ENCODE measurements at places on chromosomes 1 and 21.

- DNase-seq, result no peak
Measured at GRCh38 chr1:1966071-1966740, 37.4 kb downstream of the CFAP74 start.

DNA sequence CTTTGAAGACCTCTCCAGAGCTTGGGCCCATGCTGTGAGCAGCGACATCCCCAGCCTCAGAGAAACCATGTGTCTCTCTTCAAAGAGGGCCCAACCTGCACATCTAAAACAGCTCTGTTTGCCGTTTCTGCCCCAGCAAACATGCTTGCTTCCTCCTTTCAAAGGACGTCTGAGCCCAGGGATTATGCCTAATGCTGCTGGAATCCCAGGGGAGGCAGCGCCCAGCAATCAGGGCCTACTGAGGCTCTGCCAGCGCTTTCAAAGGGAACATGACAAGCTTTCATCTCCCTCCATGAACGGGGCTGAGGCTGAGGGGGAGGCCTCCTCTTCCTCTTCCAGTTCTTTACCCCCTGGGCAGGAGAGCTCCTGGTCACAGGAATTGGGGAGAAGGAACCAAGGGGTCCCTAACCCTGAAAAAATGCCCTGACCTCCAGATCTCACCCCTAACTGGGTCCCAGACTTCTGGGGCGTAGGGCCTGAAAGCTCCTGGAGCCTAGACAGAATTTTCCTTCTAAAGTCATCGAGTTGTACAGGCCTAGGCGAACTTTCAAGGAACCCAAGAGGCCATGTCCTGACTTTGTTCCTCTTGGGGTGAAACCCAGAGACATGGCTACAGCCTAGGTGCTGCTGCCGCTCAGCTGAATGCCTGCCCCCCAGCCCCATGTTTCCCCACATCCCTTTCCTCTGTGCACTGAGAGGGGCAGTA, 13.4 kb upstream of the ASCL5 start:
- no peak for DNase-seq

DNA sequence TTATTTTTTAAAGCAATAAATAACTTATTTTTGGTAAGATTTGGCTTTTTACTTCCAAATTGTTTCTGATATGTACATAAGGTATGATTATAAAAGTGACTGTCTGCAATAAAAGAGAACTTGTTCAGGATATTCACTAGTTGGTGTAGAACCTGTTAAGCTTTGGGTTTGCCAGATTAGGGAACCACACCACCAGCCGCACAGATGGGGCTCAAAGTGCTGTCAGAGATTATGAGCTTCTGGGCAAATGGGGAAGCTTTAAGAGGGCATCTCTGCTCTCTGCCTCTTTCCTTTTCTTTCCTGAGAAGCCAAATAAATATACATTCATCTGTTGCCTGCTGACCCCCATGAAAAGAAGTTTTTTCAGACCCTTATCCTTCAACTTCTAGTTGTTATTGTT, 25.4 kb downstream of the IVNS1ABP start:
- DNase-seq, result no peak

- DNase-seq, result no peak
Measured at GRCh38 chr1:16146279-16147155, 9.4 kb downstream of the EPHA2 start.

DNA sequence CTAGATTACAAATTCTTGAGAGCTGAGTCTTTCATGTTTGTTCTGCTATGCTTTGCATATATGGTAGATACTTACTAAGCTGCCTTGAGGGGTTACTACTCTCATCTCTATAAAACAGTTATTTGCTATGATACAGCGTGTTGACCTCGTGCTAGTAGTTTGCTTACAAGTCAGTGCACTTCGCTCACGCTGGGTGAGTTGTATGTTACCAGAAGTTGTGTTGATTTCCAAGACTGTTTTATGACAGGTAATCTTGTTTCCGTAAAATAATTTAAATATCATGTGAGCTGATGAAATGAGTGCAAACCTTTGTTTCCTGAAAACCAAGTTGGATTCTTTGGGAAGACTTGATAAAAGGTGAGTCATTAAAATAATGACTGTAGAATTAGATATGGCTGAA, 7.3 kb downstream of the MRPS6 start:
- DNase-seq, result no peak

GRCh38 chr1:226766565-226766964, 27.5 kb upstream of the ITPKB start:
- no peak for DNase-seq

GRCh38 chr1:38392861-38393260, 346.3 kb upstream of the POU3F1 start:
- no peak for DNase-seq

GRCh38 chr1:202154766-202155477, 5.5 kb downstream of the PTPN7 start:
- peak; percentile 61 for DNase-seq

DNA sequence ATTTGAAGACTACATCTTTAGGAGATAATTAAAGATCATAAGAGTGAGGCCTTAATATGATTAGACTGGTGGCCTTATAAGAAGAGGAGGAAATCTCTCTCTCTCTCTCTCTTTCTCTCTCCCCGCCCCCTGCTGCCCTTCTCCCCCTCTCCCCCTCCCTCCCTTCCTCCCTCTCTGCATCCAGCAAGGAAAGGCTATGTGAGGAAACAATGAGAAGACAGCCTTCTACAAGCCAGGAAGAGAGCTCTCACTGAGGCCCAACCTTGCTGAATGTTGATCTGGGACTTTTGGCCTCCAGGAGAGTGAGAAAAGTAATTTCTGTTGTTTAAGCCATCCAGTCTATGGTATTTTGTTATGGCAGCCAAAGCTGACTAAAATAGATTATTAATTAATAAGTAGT, 21.6 kb downstream of the FOXD3 start:
- DNase-seq, result no peak

DNA sequence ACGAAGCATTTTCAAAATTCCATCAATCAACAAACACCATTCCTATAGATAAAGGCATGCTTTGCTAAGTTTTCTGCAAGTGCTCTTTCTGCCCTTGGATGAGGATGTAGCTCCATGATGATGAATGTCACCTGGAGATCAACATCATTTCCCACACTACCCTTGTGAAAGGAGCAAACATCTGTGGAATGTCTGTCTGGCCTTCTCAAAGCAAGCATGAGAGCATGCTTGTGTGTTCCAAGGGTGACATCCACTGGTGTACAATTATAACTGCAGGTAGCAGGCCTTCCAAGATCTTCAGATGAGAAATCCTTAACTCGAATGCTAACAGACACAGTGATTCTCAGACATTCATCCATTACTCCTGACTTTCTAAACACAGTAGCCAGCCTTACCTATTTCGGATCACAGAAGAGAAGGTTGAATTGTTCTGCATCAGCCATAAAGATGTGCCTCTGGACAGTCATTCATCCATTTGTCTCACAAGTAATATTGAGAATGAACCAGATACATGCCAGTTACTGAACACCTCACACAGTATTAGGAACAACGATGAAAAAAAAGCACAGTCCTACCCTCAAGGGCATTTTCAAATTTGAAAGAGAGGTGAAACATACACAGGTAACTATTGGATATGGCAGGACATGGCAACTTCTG, 162.4 kb downstream of the TPR start:
- peak; percentile 19 for DNase-seq

DNA sequence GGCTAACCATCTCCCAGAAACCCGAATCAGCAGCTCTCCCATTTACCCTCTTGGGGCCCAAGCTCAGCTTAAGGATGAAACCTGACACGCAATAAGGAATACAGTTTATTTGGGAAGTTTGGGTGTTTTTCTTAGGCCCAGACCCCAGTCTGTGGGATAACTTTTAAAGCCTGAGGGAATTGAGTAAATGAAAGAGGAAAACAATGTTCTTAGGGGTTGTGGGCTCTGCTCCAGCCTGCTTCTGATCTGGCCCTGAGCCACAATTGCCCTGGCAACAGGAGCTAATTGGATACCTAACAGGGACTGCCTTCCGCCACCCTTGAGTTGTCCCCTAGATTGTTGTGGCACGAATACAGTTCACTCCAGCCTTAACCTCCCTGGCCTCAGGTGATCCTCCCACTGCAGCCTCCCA, 20.1 kb downstream of the DYRK3 start:
- DNase-seq, result no peak

DNA sequence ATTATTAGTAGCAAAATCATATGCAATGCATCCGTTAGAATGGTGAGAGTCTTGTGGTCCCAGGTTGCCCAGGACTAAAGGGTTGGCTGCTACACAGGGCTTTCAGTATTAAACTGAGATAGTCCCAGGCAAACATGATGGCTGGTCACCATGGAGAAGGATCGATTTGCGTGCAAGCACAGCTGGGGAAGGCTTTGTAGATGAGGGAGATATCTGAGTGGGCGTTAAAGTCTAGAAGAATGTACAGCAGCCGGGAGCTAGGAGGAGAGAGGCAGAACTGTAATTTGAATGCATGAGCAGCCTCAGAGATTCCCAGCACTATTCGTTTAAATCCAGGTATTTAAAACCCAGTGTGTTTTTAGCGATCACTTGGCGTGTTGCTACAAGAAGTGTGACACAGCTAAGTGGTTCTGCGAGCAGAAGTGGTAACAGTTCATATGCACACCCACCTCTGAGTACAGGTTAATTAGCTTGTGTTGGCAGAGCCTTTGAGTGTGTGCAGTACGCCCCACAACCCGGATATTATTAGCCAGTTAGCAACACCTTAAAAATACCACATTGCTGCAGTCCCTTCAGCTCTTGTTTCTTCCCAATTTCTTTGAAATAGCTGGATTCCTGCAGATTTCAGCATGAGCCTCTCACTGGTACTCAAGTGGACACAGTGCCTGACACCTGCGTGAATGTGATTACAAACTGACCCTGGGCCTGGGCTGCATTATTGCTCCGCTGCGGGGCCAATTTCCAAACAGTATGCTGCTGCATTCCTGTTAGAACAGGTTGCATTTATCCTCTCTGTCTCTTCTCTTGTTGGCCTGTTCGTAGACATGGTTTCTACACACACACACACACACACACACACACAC, 67.2 kb upstream of the SCAF4 start:
- DNase-seq, result no peak

DNA sequence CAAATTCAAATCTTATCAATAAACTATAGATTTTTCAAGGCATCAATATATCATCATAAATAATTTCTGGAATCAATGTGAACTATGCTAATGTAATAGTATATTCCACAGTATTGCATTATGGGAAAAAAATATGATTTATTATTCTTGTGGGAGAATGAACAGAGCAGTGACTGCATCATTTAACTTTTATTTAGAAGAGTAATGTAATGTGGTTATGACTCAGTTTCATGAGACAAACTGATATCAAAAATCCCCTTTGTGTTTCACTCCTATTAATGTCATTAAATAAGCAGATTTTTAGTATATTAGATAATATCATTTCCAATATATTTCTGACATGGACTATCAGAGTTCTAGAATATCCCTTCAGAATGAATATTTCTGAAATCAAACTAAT, 187.6 kb downstream of the LRRC40 start:
- DNase-seq, result no peak

DNA sequence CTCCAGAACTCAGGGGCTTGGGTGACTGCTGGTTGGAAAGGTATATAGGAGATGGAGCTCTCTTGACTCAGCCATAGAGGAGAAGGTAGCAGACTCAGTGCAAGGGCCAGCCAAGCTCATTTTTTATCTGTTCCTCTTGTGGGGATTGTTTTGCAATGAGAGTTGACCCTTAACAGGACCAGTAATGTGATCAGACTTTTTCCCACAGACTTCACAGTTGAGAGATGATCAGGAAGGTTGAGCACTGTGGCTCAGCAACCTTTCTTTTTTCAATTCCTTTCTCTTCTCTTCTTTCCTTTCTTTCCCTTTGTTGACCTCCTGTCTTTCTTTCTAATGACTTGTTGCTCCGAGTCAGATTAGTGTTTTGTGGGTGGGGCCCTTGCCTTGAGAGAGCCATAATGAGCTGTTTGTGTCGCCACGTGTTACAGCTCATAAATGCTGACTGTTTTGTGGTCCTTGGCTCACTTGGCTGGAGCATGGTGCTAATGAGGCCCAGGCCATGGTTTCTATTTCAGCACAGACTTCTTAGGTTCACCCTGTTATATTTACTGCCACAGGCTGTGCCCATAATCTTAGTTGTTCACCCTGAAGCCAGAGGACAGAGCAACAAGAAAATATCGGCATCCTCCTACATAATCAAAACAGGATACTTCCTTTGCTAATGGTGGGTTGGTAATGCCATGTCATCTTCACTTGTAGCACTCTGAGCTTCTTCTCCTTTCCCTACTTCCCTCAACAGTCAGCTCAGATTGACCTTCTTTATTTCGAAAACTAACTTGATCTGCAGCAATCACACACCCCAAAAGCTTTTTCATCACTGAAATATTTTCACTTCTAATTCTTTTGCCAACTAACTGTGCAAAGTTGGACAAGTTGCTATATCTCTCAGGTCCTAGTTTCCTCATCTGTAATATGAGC, 13.9 kb downstream of the ADAM30 start:
- DNase-seq, result no peak

DNA sequence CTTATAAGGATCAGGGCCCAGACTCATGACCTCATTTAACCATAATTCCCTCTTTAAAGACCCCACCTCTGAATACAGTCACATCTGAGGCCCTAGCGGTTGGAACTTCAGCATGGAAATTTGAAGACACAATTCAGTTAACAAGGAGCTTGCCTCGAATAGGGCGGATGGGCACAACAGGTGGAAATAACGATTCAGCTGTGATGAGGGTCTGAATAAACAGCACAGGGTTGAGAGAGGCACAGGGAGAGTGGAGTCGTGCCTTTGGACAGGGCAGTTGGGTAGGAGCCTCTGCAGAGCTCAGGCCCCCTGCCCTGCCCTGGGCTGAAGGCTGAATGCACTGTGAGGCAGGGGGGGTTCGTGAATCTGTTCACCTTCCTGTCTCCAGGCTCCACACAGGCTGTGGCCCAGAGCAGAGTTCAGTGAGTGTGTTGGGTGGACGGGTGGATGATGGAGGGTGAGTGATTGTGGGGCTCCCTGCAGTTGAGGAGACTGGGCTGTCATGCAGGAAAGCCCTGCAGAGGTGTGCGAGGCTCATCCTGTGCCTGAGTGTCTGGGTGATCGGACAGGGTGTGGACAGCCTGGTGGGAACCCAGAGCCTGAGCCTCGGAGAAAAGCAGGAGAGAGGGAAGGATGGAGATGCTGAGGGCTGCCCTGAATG, 243.1 kb downstream of the FOXD2 start:
- no peak for DNase-seq

DNA sequence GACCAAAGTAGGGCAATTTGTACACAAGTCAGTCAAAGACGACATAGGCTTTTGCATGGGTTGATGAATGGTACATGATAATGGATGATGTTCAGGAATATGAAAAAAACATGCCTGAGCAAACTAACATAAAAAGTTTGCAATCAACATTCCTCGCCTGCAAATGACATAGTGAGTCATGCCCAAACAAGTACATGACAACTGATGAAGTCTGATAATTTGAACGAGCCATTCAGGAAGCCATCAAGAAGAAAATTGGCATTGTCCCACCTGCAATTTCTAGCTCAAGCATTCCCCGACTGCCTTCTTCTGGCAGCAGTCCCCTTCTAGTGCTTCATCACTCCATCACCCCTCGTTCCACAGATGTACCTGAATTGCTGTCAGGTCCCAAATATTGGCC, 118.4 kb upstream of the NR5A2 start:
- no peak for DNase-seq
